Activated CD4-positive, alpha-beta T cell treated with anti-CD3 and anti-CD28 coated beads, Interleukin-2, amount 10 ng/mL, durations not matched to agents 24 days and 14 days (primary cell): ENCODE measurements at places on chromosomes 1 and 21. TPM values are rescaled to one million over a fixed set of nuclear protein-coding genes. Genes with fewer than 3 reads are reported as not detected.
A peak's percentile ranks its signal among the peaks of the same experiment; 100 is the strongest.

SIPA1L2 gene
- 3.1 and 4.1 TPM in 2 replicates for total RNA-seq

FBLIM1 gene
- not detected in 2 replicates for total RNA-seq

C1orf167 gene
- total RNA-seq: not detected in 2 replicates

HENMT1 gene
- total RNA-seq: 17.5 and 17.7 TPM in 2 replicates

KLHDC8A gene
- 0.44 TPM in 1 of 2 replicates, not detected in the other for total RNA-seq

OR6N1 gene
- total RNA-seq: not detected in 2 replicates

PNRC2 gene
- total RNA-seq: 140 TPM in 2 replicates

ACTL8 gene
- total RNA-seq: not detected in 2 replicates

RPE65 gene
- not detected in 2 replicates for total RNA-seq

GABPB2 gene
- 19.4 and 20.3 TPM in 2 replicates for total RNA-seq

TNFAIP8L2 gene
- total RNA-seq: 29.4 and 32.5 TPM in 2 replicates

TNFRSF4 gene
- total RNA-seq: 692 and 702 TPM in 2 replicates

MIXL1 gene
- total RNA-seq: not detected in 2 replicates

CELA3B gene
- not detected in 2 replicates for total RNA-seq

GRCh38 chr1:26293911-26294463 lies 12.4 kb downstream of the UBXN11 start:
- H3K27ac ChIP-seq: no peak overlapping the region
- no peak overlapping the region for H3K4me3 ChIP-seq
- H3K4me1 ChIP-seq: peaks cover 34% of the 10 kb centered on the region
- DNase-seq: no peak

GRCh38 chr1:119859647-119860046 lies 36.7 kb downstream of the ADAM30 start:
- peak; percentile 74 for DNase-seq
- no peak overlapping the region for H3K4me3 ChIP-seq
- H3K4me1 ChIP-seq: peaks cover 20% of the 10 kb centered on the region

DNA sequence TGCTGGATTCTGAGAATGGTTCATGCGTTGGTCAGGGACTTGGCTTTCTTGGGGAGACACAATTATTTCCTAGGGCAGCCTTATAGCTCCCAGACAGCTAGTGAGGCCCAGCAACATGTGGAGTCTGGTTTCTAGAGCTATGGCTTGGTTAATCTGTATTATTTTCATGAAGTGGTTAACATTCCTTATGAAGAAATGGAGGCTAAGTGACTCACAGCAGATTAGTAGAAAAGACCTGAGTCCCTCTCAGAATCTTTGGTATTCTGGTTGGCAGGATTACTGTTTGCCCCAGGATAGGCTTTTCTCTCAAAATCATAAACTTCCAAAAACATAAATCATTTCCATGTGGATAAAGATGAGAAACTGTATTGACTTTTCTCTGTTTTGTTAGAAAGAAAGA lies 42.3 kb downstream of the DUSP10 start:
- no peak overlapping the region for H3K4me3 ChIP-seq
- H3K27me3 ChIP-seq: no peaks in the 10 kb centered on the region
- H3K4me1 ChIP-seq: peaks cover 11% of the 10 kb centered on the region
- H3K36me3 ChIP-seq: peaks cover 58% of the 10 kb centered on the region
- no peak overlapping the region for H3K27ac ChIP-seq
- no peak for DNase-seq

GRCh38 chr1:221620437-221621384 lies 121.2 kb downstream of the DUSP10 start:
- H3K27me3 ChIP-seq: peaks cover 16% of the 10 kb centered on the region
- H3K4me3 ChIP-seq: no peak overlapping the region
- DNase-seq: no peak
- no peaks in the 10 kb centered on the region for H3K36me3 ChIP-seq

- DNase-seq: no peak
- peaks cover 36% of the 10 kb centered on the region for H3K4me1 ChIP-seq
- H3K36me3 ChIP-seq: peaks cover 24% of the 10 kb centered on the region
- no peaks in the 10 kb centered on the region for H3K27me3 ChIP-seq
- H3K4me3 ChIP-seq: peak overlapping the region; percentile 95
These were observed 775 bp upstream of the EFCAB14 start for GRCh38 chr1:46719689-46720088.

DNA sequence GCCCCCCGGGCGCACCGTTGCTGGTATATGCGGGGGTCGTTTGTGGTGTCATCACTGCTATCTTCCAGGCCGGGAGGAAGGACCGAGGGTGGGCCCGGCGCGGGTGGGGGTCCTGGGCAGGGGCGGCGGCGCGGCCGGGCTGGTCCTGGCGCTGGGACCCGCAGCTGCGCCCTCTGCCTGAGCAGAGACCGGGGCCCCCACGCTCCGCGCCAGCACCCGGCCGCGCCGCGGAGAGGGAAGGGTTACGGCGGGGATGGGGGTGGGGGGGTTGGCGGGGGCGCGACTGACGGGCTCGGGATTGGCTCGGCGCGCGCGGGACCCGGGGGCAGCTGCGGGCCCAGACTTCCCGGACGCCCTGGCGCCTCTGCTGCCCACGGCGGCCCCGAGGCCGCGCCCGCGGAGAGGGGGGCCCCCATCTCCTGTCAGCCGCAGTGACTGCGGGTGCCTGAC lies 13.8 kb upstream of the SAMD11 start:
- DNase-seq: no peak
- H3K27ac ChIP-seq: no peak overlapping the region
- peaks cover 12% of the 10 kb centered on the region for H3K4me1 ChIP-seq

GRCh38 chr1:173206816-173207568 lies at the start of gene TNFSF4:
Gene TNFSF4, minus strand, starts transcription at chr1:173207331. Its CDS starts 155 bp downstream, at chr1:173207176.
- H3K4me1 ChIP-seq: peaks cover 34% of the 10 kb centered on the region
- peaks cover 39% of the 10 kb centered on the region for H3K27me3 ChIP-seq
- peak within 1 kb of the TSS; percentile 67 for H3K4me3 ChIP-seq
- no peaks in the 10 kb centered on the region for H3K36me3 ChIP-seq
- DNase-seq: peak; percentile 63
- peak within 1 kb of the TSS; percentile 38 for H3K27ac ChIP-seq

DNA sequence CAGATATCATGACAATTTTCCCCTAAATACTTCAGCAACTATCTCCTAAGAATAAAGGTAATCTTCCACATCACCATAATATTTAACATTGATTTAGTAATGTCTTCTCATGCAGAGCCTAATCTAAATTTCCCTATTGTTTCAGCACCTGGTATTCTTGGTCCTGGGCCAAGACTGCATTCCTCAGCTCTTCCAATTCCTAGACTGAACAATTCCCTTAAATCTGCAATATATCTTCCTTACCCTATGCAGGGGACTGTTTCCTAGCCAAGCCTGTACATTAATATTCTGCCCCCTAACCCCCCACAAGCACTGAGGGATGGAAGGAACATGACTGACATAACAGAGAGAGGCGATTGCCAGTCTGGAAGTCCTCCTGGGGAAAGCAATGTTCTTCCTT lies 28.7 kb upstream of the DISP1 start:
- no peak overlapping the region for H3K4me3 ChIP-seq
- H3K27me3 ChIP-seq: peaks cover 36% of the 10 kb centered on the region
- DNase-seq: no peak
- no peak overlapping the region for H3K27ac ChIP-seq

DNA sequence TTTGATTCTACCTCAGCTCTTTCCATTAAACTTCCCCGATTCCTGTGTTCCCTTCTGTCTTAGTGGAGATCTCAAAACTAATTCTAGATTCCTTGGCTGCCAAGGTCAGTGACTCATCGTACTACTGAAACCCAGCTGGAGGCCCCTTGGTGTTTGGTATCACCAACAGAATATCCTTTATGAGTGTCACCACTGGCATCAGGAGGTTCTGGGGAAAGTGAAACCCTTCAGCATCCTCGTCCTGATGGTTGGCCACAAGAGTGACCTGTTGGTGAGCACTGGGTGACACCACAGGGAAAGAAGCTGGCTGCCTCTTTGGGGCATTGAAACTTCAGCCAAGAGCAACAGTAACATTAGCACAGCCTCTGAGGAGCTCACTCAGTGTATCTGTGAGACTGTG lies 9.6 kb downstream of the RAB42 start:
- H3K4me1 ChIP-seq: peaks cover 15% of the 10 kb centered on the region
- no peaks in the 10 kb centered on the region for H3K27me3 ChIP-seq
- no peak overlapping the region for H3K4me3 ChIP-seq
- H3K27ac ChIP-seq: no peak overlapping the region

DNA sequence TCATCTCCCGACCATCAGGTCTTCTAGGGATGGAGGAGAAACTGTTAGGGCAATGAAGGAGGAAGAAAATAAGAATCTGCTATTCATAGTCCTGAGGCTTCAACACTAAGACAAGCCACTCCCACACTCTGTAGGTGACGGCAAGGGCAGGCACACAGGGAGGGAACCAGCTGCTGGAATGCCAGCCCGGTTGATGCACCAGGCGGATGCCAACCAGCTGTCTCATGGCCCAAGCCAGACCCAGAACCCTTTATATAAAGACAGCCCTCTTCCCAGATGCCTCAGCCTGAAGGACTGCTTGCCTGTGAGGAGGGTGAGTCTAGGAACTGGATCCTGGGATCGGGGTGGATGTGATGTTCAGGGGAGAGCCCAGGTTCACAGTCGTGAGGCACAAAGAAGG lies at the start of gene KPRP:
TSS of gene KPRP (plus strand) at position 279 of the 400 bp plus-strand sequence. CDS start 1,564 bp downstream, outside the sequence.
- no peak within 1 kb of the TSS for H3K4me3 ChIP-seq
- no peaks in the 10 kb centered on the region for H3K4me1 ChIP-seq
- no peak within 1 kb of the TSS for H3K27ac ChIP-seq
- no peaks in the 10 kb centered on the region for H3K27me3 ChIP-seq

- H3K4me1 ChIP-seq: peaks cover 55% of the 10 kb centered on the region
- peak overlapping the region; percentile 89 for H3K27ac ChIP-seq
- peak overlapping the region; percentile 87 for H3K4me3 ChIP-seq
- no peaks in the 10 kb centered on the region for H3K27me3 ChIP-seq
These were observed 554 bp upstream of the SLC39A1 start for GRCh38 chr1:153963850-153964331.

GRCh38 chr1:191043066-191043465 lies 565.4 kb upstream of the BRINP3 start:
- H3K4me1 ChIP-seq: no peaks in the 10 kb centered on the region

DNA sequence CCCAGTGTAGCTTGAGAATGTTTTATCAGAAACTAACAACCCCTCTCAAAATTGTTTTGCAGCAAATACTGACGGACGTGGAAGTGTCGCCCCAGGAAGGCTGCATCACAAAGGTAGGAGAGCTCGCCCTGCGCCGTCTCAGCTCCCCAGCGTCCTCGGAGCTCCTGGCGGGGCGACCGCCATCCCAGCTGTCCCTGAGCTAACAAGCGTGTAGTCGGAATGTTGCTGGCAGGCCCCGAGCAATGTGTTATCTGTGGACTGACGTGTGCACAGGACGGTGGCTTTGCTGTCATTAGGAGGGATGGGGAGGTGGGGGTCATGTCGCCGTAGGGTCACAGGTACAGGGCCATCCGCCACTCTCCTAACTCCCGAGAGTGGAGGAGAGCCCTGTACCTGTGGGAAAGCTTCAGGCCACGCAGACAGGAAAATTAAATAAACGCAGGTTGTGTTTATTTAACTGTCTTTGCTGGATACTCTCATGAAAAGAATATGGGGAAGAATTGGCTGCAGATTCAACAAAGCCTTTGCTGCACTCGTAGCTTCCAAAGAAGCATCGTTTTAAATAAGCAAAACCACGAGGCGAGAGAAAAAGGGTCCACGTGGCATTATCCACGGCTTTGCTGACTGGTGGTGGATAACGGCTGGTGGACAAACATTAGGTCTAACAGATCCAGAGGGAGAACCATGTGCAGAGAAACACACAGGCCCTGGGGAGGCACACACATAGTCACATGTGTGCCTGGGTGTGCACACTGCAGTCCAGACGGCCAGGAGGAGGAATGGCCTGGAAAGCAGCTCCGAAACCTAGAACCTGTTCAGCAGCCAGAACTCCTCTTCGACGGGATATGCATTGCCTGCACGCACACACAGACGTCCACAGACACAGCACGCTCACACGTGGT lies 175.3 kb downstream of the PRDM16 start:
- peaks cover 2% of the 10 kb centered on the region for H3K27me3 ChIP-seq
- DNase-seq: no peak
- H3K4me1 ChIP-seq: no peaks in the 10 kb centered on the region
- no peak overlapping the region for H3K27ac ChIP-seq
- no peaks in the 10 kb centered on the region for H3K36me3 ChIP-seq

DNA sequence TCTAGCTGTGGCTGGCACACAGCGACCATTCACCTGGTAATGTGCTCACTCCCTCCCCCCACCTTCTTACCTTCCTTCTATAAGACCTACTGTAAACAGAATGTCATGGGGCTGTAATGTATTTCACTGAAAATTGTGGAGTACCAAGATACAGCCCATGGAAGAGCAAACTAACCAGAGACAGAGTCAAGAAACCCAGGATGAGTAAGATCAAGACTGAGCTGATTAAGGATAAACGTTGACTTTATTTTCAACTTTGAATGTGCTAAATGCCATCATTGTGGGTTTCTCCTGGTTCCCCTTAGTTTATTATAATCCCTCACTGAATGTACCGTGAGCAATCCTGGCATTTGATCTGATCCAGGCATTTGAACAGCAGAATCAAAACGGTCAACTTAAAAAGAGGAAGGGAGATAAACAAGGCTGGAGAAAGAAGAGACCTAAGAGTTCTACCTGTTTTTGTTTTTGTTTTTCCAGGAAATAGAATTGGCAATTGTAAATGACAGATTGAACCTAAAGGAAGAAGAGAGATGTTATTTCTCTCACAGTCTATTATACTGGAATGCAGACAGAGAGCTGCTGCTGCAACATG lies 16.1 kb upstream of the ATP1B1 start:
- DNase-seq: no peak
- H3K27me3 ChIP-seq: peaks cover 6% of the 10 kb centered on the region
- no peaks in the 10 kb centered on the region for H3K36me3 ChIP-seq
- peak overlapping the region; percentile 26 for H3K27ac ChIP-seq

DNA sequence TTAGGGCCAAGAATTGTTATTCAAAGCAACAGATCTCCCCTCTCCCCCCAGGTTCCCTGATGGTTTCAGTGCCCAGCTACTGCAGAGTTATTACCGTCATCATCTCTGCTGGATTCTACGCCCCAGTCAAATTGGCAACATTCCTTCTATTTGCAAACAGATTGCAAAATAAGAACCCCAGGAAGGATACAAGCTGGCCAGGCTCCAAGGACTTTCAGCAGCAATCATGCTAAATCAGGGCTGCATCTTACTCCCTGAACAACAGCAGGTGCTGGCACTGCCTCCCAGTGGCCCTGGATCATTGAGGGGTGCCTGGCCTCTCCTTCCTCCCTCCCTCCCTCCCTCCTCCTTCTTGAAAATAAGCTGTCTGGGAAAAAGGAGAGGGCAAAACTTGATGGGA lies 521.6 kb upstream of the BEND5 start:
- DNase-seq: no peak
- H3K36me3 ChIP-seq: no peaks in the 10 kb centered on the region

DNA sequence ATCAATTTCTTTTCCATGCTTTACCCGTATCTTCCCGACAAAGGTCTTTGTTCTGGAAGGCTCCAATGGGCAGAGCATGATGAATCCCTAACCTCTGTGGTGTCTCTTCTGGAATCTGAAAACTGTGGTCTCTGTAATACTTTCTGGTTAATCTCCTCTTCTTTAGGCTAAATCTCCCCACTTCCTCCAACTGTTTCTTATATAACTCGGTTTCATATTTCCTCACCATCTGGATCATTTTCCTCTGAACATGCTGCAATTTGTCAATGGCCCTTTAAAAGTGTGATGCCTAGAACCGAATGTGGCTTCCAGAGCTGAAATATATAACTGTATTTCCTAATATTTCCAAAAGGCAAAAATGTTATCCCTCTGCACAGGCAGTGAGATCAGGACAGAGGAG lies 66.1 kb downstream of the ALG14 start:
- H3K27me3 ChIP-seq: no peaks in the 10 kb centered on the region
- no peak overlapping the region for H3K4me3 ChIP-seq
- H3K36me3 ChIP-seq: no peaks in the 10 kb centered on the region
- DNase-seq: no peak
- H3K4me1 ChIP-seq: no peaks in the 10 kb centered on the region
- no peak overlapping the region for H3K27ac ChIP-seq
